Omental fat pad (tissue), 4 donors: ENCODE measurements at places on chromosomes 5 and 9.
A peak's percentile ranks its signal among the peaks of the same experiment; 100 is the strongest.

GRCh38 chr9:94639061-94639998 lies at the start of gene FBP1:
TSS of gene FBP1 (minus strand) at chr9:94639518. CDS start at chr9:94639310, 208 bp downstream.
- DNase-seq: peak; percentile 29

GRCh38 chr5:133297293-133297692 lies 245.5 kb downstream of the HSPA4 start:
- DNase-seq: no peak

- DNase-seq: no peak
Observed at GRCh38 chr9:21789541-21790037, 12.8 kb upstream of the MTAP start.

DNA sequence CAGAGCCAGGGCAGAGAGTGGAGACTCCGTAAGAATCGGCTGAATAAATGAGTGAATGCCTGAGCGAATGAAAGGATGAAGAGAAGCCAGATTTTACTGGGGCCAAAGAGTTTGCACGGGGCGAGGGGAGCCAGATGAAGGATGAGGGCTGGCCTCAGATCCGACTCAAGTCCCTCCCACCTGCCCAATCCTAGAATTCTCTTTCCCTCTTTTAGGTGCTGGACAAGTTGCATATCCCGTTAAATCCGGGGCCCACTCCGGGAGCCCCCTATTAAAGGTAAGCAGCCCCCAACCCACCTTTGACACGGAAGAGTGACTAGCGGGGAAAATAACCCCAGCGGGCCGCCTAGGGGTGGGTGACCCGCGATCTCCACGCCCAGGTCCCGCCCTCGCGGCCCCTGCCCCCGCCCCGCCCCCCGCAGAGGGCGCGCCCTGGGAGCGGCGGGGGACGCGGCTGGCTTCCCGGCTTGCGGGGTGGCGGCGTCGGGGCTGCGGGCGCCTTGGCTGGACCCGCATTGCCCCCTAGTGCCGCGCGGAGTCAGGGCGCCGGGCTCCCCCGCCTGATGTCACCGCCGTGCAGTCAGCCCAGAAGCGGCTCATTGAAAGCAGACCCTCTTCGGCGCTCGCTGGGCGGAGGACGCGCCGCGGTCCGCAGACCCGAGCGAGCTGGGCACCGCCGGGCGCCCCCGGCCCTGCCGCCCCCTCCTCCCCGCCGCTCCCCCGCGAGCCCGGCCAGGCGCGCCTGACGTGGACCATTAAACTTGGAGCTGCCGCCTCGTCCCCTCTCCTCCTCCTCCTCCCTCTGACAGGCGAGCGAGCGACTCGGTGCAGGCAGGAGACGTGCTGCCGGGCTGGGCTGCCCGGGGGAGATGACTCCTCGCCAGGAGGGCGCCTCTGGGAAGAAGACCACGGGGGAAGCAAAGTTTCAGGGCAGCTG lies at the start of gene ADRA1B:
Gene ADRA1B (plus strand): TSS at position 579 of the 937 bp plus-strand sequence. CDS start 424 bp downstream, outside the sequence.
- DNase-seq: no peak

DNA sequence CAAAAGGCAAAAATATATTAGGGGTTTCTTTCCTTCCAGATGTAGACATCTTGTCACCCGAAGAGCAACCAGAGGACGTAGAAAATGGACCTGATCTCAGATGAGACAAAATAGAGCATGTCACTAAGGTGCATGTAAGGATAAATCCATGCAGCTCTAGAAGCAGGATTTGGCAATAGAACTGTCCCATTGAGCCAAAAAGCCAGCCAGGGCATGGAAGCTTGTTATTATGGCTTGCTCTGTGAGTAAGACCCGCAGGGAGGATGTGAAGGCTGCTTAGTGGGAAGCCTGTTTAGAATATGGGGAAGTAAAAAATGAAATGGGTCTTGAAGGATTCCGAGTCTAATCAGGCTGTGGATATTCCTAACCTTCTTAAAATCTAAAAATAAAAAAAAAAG lies 165.6 kb upstream of the MPDZ start:
- no peak for DNase-seq

GRCh38 chr9:91042541-91042940 lies 240.9 kb downstream of the SYK start:
- no peak for DNase-seq

- no peak for DNase-seq
Observed at GRCh38 chr9:2849941-2850340, 6.0 kb upstream of the PUM3 start.
